ENCODE measurements at places on chromosomes 4 and X.

DNA sequence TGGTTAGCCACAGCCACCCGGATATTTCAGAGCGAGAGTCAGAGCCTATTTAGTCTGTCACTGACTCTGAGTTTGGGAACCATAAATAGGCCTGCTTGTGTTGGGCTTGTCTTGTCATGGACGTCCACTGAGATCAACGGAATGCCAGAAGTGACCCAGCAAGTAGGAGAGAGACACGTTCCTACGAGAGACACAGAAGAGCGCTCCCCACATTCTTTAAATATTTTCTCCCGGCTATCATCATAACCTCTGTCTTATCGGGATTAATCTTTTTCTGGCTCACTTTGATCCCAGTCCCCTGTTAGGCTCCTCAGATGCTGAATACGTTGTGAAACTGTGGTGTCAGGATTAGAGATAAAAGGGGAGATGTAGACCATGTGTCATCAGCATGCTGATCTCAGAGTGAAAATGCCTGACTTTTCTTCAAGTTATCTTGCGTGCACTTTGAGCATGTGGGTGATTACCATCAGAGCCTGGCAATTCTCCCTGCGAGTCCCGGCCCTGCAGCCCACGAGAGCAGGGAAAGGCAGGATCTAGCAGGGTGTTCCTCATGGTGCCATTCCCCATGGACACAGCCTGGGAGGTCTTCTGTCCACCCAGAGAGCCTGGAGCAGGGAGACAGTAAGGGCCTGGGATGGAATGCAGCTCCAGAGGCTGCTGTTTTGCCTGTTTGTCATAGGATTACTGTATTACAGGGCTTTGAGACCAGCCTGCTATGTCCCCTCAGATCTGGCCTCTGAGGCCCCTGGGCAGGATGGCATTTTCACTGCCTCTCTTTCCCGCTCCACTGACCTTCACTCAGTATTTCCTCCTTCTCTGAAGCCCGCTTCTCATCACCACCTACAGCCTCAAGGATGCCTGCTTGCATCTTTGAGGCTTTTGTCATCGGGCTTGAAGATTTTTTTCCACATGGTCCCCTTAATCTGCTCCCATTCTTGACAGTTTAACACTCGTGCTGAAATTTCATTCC, 2.8 kb upstream of the TENM3 start:
- no peak for DNase-seq

GRCh38 chr4:6622744-6623143, 17.7 kb upstream of the MRFAP1 start:
- DNase-seq, result no peak

DNA sequence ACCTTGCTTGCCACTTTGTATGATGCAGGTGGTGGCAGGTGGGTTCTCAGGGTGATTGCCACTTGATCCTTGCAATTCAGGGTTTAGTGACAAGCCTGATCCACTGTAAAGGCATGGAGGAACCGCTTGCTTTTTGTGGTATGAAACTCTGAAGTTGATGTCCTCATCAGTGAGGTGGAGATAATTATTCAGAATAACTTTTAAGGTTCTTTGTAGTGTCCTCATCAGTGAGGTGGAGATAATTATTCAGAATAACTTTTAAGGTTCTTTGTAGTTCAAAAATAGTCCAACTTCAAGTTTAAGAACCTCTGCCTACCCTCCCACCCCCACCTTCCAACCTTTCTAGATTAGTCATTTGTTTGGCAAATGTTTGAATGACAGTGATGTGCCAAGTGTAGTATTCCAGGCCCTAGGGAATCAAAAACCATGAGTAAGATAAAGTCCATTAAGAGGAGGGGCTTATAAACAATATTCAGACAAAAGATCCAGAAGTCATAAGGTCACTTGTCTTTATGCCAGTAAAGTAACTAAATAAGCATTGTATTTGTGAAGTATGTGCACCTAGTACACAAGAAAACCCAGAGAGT, 51.2 kb downstream of the DCUN1D4 start:
- no peak for DNase-seq

DNA sequence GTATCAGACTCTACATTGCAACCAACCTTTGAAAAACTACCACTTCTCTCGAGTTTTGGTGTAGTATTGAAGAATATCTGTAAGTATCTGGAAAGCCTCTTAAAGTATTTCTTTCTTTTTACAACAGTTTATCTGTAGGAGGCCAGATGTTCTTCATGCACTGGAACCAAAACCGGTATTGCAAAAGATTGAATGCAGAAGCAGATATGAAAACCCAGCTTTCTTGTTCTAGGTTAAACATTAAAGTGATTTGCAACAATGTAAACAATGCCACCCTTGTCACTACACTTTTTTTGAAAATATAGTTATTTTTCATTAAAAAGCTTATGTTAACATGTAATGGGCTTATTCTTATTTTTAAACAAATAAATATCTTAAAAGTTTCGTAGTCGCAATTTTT, 27.2 kb downstream of the PLS3 start:
- no peak for DNase-seq

GRCh38 chr4:95850161-95850560, 10.3 kb downstream of the PDHA2 start:
- DNase-seq, result no peak

GRCh38 chr4:59341506-59341905, 1858.6 kb upstream of the ADGRL3 start:
- no peak for DNase-seq

Data from HL-60 (cell line).